ENCODE measurements at places on chromosomes 5 and 9.

- DNase-seq, result peak; percentile 16
Observed at GRCh38 chr9:112104901-112105300, 70.2 kb downstream of the SUSD1 start.

DNA sequence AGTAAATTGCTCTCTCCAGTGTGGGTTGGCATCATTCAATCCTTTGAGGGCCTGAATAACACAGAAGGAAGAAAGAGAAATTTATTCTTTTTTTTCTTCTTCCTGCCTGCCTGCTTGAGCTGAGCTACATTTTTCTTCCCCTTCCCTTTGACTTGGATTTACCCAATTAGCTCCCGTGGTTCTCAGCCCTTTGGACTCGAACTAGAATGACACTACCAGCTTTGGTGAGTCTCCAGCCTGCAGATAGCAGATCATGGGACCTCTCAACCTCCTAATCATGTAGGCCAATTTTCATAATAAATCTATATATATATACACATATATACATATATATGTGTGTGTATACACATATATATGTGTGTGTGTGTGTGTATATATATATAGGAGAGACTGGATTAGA, 128.6 kb downstream of the ISOC1 start:
- DNase-seq, result no peak

DNA sequence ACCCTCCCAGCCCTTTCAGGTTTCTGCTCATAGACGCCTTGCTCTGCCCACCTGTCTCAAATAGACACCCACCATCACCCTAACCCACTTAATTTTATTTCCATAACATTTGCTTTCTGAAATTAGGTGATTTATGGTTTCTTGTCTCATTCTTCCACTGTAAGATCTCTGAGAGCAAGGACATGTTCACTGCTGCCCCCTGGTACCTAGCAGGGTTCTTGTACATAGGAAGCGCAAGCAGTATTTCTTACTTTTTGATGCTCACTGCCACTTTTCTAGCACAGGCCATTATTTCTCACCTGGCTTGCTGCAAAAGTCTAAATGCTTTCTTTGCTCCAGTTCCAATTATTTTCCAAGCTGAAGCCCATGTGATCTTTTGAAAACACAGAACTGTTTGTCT, 16.8 kb downstream of the C9orf57 start:
- no peak for DNase-seq

DNA sequence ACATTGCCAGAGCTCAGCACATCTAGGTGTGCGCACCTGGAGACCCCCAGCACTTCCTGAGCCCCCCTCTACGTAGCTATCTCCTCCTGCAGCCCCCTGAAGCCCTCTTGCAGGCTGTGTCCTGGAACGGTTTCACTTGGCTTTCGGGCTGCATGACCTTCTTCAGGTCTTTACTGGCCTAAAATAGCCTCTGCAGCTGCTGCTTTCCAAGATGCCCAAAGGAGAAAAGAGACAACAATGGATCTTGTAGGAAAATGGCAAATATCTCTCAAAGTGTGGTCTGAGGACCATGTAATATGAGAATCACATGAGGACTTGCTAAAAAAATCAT, 6.6 kb upstream of the ERMP1 start:
- no peak for DNase-seq

DNA sequence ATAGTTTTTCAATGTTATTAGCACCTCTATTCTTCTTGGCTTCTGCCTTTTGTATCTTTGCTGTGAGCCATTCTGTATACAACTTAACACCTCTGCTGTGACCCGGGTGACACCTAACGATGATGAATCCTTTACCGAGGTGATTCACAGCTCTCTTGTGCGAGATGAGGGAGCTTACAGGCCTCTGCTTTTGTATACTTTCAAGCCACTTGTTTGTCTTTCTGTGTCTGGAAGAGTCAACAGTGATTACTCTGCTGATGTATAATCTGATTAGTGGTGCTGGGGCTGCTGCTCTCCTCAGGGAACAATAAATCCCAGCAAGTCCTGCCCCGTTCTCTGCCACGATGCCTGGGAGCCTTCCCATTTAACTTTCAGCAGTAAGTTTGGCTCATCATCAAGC, 442.9 kb upstream of the SGCD start:
- no peak for DNase-seq

GRCh38 chr5:93099902-93100347, 481.1 kb downstream of the NR2F1-AS1 start:
- DNase-seq, result no peak

GRCh38 chr5:67999391-67999790, 216.2 kb upstream of the PIK3R1 start:
- no peak for DNase-seq

DNA sequence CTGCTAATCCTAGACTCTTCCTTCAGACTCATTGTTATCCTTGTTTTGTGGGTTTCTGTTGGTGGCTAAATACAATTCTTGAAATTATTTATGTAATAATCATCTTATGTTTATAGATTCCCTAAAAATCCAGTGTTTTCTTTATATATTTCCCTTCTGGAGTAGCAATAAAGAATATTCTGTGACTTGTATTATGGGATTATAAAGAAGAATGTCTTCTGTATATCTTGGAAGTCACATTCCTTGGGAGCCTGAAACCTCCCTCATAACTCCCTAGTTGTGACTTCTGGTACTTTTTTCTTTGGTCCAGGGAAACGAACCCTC, 356.1 kb downstream of the TMEM167A start:
- DNase-seq, result no peak

DNA sequence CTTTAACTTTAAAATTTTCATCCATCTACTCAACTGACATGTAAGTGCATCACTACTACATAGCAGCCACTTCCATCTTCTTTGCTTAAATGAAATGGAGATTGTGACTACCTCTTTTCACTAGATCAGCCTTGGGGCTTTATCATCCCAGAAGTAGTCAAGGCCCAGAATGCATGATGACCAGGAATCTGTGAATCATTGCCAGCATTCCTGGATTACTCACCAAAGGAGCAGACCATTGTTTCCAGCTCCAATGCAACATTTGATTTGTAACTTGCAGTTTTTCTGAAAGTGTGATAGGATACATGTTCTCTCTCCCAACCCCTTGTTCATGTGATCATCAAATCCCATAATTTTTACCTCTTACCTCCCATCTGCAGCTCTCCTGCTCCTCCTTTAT, 65.1 kb downstream of the PLPPR1 start:
- no peak for DNase-seq

GRCh38 chr5:140043508-140043872, 391 bp upstream of the NRG2 start:
- peak; percentile 69 for DNase-seq

DNA sequence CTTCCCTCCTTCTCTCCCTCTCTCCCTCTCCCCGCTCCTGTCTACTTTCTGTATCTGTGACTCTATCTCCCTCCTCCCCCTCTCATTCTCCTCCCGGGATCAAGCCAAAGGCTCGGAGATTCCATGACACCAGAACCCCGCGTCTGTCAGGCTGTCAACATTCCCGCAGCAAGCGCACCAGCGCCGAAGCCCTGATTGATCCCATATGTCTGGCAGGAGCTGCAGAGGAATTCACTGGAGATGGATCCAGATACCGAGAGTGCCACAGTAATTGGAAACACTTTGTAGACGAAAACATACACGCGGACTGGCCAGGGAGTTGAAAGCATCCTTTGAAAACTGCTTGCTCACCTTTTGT, 300 bp upstream of the SVEP1 start:
- DNase-seq, result no peak

DNA sequence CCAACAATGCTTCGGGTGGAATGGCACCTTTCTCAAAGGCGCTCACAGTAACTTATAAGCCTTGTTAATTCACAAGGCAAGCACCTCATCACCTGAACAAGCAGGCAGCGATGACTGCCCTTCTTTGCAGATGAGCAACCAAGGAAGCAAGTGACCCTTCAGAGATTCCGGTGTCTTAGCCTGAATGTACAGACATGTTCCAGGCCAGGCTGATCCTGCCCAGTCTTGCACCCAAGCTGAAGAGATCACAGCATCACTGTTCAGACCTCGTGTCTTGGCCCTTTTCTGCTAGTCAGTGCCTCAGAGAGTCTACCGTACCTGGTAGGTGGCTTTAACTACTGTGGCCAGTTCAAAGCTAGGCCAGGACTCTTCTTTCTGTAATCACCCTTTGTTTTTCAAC, 94.7 kb upstream of the ERCC6L2 start:
- DNase-seq, result no peak
